Fibroblast of skin of right quadriceps (primary cell): ENCODE measurements at places on chromosomes 3 and 15.
A peak's percentile ranks its signal among the peaks of the same experiment; 100 is the strongest.

DNA sequence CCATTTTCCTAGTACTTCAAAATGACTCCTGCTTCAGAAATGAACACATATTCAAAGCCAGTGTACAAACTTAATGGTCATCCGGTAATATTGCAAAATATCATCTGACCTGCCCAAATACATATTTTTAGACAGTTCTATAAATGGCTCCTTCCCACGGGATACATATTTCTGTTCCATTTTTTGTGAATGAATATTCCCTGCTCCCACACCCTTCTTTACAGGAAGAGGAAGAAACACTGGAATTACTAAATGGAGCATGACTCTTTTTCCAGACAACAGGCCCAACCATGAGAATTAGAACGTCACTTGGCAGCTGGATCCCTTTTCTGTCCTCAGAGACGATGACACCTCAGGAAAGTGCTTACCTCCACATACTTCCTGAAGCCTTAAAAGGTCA, 38.0 kb upstream of the CBLB start:
- peak; percentile 84 for DNase-seq

DNA sequence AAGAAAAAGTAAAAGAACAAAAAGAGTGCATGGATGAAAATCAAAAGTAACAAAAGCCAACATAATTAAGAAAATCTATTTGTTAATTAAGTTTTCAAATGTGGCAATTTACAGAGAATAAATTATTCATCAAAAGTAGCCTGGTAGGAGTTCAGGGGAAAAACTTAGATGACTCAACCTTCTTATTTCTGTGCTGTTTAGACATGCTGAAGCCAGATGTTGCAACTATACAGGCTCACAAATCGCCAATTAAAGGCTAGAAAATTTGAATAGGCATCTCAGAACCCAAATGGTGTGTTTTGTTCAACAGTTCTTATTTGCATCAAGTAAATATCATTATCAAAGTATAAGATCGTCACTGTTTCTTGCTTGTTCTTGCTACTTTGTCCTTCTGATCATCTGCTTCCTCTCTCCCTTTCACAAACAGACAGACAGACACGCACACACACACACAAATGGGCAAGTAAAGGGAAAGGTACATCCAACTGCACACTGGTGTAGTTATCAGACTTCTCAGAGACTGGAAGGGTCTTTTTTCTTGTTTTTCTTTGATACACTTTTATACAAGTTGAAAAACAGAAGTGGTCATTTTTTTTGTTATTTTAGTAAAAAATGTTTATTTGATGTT, 572.2 kb downstream of the MECOM start:
- peak; percentile 69 for DNase-seq

- peak; percentile 41 for DNase-seq
Observed at GRCh38 chr3:72165317-72165716, 380.4 kb upstream of the PROK2 start.

DNA sequence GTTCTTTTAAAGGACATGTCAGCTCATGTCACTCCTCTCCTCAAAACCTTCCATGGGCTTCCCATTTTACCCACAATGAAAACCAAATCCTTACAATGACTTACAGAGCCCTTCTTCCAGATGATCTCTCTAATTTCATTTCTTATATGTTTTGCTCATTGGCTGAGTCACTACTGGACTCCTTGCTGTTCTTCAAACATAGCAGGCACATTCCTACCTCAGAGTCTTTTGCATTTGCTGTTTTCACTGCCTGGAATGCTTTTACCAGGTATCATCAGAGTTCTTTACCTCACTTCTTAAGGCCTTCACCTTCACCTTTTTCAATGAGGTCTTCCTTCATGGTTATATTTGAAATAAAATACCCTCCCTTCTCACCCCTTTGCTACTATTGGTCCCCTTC, 57.3 kb downstream of the NECTIN3 start:
- DNase-seq = peak; percentile 5

- DNase-seq = peak; percentile 85
Observed at GRCh38 chr3:56133423-56133822, 334.8 kb downstream of the ERC2 start.

DNA sequence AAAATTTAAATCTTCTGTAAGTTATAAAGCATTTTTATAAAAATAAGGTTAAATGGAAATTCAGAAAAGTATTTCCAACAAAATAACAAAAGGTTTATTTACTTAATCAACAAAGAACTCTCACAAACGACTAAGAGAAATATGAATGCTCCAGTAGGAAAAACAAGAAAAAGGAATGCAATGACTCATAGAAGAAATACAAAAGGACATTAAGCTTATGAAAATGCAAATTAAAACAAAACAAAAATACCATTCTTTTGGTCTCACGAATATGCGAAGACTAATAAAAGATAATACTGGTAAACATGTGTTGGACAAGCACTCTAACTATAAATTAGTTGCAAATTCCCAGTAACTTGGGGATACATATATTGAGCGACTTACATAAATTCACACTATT, 17.5 kb upstream of the TBC1D5 start:
- DNase-seq = no peak

DNA sequence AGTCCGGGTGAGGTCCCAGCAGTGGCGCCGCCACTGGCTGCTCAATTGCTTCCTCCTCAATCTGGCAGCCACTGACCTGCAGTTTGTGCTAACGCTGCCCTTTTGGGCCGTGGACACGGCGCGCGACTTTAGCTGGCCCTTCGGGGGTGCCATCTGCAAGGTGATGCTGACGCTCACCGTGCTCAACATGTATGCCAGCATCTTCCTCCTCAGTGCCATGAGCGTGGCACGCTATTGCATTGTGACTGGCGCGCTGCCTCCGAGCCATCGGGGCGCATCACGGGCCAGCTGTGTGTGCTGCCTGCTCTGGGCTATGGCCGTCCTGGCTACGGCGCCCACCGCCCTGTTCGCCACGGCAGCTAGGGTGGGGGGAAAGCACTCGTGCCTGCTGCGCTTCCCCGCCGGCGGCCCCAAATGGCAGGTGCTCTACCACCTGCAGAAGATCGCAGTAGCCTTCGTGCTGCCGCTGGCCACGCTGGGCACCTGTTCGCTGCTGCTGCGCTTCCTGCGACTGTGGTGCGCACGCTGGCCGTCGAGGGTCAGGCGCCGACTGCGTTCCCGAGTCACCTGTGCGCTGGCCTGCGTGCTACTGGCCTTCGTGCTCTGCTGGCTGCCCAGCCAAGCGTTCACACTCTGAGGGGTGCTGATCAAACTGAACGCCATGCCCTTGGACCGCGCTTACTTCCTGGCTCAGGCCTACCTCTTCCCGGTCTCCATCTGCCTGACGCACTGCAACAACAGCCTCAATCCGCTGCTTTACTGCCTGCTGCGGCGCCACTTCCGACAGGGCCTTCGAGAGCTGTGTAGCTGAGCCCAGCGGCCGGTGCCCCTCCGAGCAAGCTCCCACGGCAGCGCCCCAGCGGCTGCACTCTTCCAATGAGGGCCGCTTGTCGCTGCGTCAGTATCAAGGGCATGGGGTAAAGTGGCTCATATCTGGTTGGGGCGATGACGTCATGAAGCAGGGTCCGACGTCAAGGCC, 20.3 kb upstream of the ADAMTS7 start:
- no peak for DNase-seq

GRCh38 chr3:51385621-51386091, 565 bp downstream of the MANF start:
- no peak for DNase-seq

GRCh38 chr3:138418601-138419206, 15.7 kb upstream of the ESYT3 start:
- DNase-seq = no peak

GRCh38 chr15:71273731-71274447, 158.6 kb downstream of the THSD4 start:
- no peak for DNase-seq

DNA sequence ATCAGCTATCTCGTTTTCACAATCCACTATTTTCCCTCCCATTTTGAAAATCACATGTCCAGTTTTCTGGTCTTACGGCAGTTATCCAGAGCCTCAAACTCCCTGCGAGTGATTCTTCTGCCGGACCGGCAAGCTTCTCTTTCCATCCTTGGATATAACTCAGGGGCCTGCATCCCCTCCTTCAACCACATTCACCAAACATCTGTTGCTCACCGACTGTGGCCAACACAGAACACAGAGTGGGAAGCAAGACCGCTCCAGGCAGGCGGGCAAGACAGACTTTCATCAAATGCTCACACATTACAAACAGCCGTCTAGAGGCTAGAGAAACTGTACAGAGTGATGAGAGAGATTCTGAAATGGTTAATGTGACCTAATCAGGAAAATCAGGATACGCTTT, 7.6 kb upstream of the SLC12A8 start:
- DNase-seq = no peak

GRCh38 chr3:146493221-146493620, 23.9 kb upstream of the PLSCR2 start:
- peak; percentile 64 for DNase-seq

GRCh38 chr15:47991357-47991756, 129.4 kb upstream of the SLC24A5 start:
- DNase-seq = no peak

DNA sequence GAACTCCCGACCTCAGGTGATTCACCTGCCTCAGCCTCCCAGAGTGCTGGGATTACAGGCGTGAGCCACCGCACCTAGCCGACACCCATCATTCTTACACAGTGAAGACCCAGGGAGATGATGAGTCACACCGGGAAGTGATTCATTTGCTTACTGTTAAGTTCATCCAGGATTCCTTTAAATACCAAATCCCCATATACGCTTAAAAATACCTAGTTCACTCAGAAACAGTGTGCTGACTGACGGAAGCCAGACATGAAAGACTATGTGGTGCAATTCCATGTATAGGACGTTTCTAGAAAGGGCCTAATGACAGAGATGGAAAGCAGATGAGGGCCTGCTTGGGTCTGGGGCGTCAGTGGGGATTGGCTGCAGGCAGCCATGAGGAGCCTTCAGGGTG, 75.2 kb downstream of the APBA2 start:
- peak; percentile 55 for DNase-seq

GRCh38 chr3:171797265-171797679, 13.0 kb downstream of the PLD1 start:
- DNase-seq = no peak

- DNase-seq = peak; percentile 40
Observed at GRCh38 chr15:90482124-90483011, 47.4 kb upstream of the CRTC3 start.

DNA sequence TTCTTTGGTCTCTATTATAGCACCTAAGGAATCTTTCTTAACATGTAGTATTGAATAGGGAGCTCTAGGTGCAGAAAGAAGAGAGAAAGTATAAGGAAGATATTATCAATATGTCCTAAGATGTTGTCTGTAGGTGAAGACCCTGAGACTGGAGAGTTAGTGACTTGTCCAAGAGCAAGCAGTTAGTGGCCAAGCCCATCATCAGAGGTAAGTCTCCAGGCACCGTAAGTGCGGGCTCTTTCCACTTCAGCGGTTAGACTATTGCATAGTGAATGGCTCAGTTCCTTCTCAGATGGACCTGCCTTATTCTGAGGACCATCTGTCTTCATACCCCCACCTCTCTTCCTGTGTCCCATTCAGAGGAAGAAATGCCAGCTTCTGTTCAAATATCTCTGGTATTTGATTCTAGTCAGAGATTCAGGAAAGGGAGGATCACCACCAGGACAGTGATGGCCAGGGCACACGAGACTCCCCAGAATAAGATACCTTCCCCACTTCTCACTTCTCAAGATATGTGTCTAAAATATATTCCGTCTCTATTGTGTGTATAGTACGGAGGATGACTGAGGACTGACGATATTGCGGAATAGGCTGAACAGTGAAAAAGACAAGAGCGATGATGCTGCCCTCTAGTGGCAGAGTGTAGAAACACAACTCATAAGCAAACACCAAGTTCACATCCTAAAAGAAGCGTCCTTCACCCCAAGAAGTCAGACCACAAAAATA, 19.1 kb upstream of the ADGRG7 start:
- DNase-seq = peak; percentile 69

DNA sequence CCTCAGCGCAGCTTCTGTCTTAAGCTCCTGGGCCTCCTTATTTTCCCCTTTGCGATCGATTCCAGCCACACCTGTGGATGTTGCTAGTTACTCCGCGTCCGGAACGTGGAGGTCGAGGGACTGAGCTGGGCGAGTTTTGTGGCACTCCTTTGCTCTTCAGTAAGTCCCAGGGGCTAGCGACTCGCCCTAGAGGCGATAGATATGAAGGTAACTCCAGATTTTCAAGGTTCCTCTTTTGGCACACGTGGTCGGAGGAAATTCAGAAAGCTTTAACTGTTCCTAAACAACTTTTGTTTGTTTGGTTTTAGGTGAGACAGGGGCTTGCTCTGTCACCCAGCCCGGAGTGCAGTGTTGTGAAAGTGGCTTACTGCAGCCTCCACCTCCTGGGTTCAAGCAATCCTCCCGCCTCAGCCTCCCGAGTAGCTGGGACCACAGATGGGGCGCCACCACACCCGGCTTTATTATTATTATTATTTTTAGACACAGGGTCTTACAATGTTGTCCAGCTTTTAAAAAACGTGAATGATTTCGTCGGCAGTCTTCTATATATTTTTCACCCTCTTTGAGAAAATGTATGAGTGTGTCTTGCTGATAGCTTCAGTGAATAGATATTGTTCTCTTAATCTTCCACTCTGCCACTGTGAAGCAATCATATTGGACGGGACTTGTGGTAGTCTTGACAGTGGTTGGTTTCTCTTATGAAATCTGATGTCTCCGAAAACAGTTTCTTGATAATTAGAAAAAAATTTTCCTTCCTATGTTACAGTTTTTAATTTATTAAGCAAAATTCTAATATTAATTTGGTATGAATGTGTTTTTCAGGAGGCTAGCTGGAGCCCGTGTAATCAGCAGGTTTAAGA, 785 bp downstream of the MFSD1 start:
- DNase-seq = no peak

DNA sequence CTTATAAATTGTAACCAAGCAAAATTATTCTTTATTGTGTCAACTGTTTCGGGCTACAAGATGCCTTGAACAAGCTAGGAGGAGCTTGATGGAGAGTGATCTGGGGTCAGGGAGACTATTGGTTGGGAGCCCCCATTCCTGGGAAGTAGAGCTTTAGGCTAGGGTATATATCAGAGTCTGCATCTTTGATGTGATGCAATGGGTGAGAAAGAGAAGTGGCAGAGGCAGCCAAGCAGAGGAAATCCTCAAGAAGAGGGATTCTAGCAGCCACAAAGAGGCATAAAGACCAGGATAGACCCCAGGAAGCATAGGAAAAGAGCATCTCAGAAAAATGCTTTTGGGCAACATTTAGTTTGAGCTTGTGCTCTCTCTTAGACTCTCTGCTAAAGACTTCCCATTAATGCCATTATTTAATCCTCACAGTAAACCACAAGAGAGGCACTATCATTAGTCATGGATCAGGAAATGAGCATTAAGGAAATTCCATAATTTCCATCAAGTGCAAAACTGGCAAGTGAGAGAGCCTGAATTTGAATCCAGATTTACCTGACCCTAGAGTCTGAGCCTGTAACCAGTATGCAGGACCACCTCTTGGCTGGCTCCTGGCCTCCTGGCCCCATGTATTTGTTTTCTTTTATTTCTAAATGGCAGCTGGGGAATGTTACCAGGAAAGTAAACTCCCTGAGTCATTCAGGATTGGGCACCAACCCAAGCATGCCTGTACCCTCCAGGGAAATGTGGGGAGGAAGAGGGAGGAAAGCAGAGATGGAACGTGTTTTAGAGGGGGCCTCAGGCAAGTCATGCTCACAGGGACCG, 118.7 kb downstream of the RPL22L1 start:
- DNase-seq = peak; percentile 99

GRCh38 chr15:89628301-89628700, 27.0 kb downstream of the KIF7 start:
- no peak for DNase-seq

- no peak for DNase-seq
Observed at GRCh38 chr15:95836536-95836935, 494.0 kb upstream of the NR2F2 start.

GRCh38 chr15:35673093-35673684, 127.2 kb upstream of the DPH6 start:
- DNase-seq = no peak

- no peak for DNase-seq
Observed at GRCh38 chr3:194766845-194767244, 81.2 kb downstream of the FAM43A start.
